T-helper 17 cell (primary cell): ENCODE measurements at places on chromosomes 6 and 20. TPM values are rescaled to one million over a fixed set of nuclear protein-coding genes. Genes with fewer than 3 reads are reported as not detected.

OCSTAMP gene
- not detected for total RNA-seq

RFX6 gene
- total RNA-seq, result not detected

ATRN gene
- 13.5 TPM for total RNA-seq

BPIFB1 gene
- total RNA-seq, result not detected

FBXO9 gene
- total RNA-seq, result 59.0 TPM

CRNKL1 gene
- total RNA-seq, result 21.6 TPM

ATXN1 gene
- total RNA-seq, result 135 TPM

CTAGE9 gene
- total RNA-seq, result not detected

HDGFL1 gene
- total RNA-seq, result not detected

PPARD gene
- total RNA-seq, result 29.9 TPM

KCNG1 gene
- total RNA-seq, result not detected

PCSK2 gene
- not detected for total RNA-seq
